ENCODE measurements at places on chromosomes 12 and 14.
A peak's percentile ranks its signal among the peaks of the same experiment; 100 is the strongest.

- no peak for DNase-seq
Measured at GRCh38 chr14:91501951-91502930, 7.9 kb downstream of the PPP4R3A start.

DNA sequence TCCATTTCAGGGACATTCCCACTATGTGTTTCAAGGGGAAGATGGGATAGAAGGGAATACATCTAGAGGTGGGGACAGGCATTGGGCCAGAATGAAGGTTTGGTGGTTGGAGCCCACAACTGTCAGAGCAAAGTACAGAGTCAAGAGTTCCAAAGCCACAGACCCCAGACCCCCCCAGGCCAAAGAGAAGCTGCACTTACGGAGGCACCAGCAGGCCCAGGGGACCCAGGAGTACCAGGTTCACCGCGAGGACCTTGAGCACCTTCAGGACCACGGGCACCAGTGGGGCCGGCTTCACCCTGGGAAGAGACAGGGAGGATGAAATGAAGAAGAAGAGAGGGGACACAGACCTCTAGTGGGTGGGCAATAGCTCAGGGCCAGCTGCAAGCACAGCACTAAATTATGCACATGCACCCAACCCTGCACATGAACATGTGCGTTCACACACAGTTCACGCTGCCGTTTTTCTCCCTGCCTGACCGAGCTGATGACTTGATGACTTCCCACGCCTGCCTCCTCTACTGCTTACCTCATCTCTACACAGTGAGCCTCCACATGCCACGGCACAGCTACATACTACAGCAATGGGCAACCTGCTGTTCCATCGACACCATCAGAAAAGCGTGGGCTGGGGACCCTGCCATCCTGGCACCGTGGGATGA is 16.7 kb downstream of the COL2A1 start:
- DNase-seq, result no peak

DNA sequence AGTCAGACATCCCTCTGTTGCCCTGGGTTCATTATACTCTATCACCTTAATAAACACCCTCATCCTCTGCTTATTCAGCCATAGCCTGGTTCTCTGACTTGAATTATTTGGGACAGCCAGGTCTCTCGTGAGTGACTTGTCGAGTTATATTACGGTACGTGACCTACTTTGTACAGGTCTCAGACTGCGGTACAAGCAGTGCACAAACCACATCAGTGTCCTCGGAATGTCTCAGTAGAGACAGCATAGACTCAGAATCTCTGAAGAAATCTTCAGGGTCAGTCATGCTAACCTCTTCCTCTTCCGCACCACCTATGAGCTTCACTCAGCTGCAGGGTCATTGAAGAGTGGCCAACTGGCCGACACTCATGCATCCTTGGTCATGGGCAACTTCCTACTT is 860.8 kb downstream of the BCL11B start:
- no peak for DNase-seq

GRCh38 chr12:104721039-104721405 is 237.1 kb downstream of the SLC41A2 start:
- no peak for DNase-seq

DNA sequence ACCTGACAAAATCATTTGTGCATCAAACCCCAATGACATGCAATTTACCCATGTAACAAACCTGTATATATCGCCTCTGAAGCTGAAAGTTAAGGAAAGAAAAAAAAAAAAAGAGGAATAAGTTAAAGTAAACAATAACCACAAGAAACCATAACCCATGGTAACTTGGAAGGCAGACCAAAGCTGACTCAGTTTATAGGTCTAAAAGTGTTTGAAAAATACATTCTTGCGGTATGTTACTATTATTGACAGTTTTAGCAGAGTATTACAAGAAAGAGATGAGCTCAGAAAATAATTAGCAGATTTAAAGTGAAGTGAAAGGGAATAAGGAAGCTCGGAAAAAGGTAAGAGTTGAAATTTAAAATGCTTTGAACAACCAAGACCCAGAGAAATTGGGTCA is 34.4 kb upstream of the MGAT4C start:
- no peak for DNase-seq

DNA sequence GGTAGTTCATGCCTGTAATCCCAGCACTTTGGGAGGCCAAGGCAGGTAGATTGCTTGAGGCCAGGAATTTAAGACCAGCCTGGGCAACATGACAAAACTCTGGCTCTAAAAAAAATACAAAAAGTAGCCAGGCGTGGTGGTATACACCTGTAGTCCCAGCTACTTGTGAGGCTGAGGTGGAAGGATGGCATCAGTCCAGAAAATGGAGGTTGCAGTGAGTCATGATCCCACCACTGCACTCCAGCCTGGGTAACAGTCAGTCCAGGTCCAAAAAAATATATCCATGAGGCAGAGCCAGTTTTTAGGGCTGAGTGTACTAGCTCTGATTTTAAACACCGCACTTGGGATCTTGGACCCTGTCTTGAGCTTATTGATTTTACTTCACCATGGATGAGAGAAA is 30.6 kb upstream of the FICD start:
- no peak for DNase-seq

DNA sequence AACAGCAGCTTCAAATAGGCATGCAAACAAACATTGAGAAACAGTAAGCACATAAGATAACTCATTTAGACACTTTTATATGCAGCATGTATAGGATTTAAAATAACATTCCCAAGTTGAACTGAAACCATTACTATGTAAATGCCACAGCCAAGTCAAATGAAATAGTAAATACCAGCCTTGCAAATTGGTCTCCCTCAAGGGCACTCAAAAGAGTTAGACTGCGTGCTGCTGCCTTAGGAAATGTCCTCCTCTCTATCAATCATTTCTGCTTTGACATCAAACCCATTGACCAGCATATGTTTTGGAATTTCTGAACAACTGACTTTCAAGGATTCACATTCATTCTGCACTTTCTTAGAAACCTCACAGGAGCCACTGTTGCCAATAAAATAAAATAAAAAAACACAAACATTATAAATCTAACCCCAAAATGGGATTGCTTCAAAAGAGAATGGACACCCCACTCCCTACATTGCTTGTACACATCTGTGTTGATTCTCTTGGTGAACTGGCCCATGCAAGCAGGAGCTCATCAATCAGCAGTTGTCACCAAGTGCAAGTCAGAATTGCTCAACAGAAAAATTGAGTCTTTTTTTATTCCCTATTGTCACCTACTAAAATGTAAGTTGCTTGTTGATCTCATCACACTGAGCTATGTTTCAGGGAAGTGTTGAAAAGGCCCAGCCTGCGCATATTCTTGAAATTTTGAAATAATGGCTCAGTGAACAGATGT is 256.2 kb downstream of the DAD1 start:
- DNase-seq, result no peak

- no peak for DNase-seq
Measured at GRCh38 chr12:104788840-104789271, 169.2 kb downstream of the SLC41A2 start.

- no peak for DNase-seq
Measured at GRCh38 chr14:75980856-75981255, 939 bp downstream of the TGFB3 start.

DNA sequence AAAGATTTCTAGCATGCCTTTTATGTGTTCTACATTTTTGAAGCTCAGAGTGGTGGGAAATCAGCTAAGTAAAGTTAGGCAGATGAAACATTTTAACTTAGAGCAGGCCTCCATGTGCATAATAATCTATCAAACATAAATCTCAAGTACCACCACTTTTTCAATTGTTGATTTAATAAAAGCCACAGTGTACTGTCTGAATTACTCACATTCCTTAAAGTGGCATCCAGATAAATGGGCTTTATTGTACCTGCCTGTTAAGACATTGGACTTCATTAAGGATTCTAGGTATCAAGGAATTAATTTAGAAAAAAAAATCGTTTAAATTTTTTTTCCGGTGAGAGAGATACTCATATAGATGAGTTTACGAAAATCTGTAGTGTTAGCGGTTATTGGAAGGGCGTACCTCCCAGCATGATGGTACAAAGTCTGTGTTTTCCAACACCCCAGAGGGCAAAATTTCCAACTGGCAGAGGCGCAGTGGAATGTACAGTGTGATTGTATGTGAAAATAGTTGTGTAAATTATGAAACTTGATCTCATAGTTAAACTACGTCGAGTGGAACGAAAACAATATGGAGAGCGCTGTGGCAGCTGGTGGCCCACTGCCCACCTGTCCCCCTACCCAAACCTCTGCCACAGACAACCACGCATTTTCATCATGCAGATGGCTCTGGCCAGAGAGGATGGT is 25.0 kb downstream of the ELK3 start:
- DNase-seq, result no peak

- no peak for DNase-seq
Measured at GRCh38 chr14:101174522-101174838, 271.0 kb upstream of the RTL1 start.

- no peak for DNase-seq
Measured at GRCh38 chr14:100439781-100440180, 116.6 kb downstream of the SLC25A47 start.

GRCh38 chr12:39692258-39692853 is 72.8 kb upstream of the ABCD2 start:
- DNase-seq, result no peak

GRCh38 chr12:81968421-81968820 is 209.3 kb upstream of the PPFIA2 start:
- no peak for DNase-seq

DNA sequence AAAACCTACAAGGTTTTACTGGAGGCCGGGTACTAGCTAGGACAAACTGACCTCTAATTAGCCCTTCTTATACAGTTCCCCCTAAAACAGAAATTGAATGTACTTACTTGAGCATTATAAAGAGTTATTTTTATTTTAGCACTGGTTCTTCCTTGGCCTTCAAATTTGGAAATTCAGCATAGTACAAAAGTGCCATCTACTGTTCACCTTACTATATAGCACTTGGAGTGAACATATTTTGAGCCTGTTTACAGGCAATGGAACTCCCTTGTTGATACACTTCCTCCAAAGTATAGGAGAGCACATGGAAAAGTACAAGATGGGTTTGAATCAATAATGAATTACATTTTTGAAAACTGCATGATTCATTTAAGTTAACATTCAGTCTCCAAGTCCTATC is 3.9 kb upstream of the POC1B start:
- no peak for DNase-seq

DNA sequence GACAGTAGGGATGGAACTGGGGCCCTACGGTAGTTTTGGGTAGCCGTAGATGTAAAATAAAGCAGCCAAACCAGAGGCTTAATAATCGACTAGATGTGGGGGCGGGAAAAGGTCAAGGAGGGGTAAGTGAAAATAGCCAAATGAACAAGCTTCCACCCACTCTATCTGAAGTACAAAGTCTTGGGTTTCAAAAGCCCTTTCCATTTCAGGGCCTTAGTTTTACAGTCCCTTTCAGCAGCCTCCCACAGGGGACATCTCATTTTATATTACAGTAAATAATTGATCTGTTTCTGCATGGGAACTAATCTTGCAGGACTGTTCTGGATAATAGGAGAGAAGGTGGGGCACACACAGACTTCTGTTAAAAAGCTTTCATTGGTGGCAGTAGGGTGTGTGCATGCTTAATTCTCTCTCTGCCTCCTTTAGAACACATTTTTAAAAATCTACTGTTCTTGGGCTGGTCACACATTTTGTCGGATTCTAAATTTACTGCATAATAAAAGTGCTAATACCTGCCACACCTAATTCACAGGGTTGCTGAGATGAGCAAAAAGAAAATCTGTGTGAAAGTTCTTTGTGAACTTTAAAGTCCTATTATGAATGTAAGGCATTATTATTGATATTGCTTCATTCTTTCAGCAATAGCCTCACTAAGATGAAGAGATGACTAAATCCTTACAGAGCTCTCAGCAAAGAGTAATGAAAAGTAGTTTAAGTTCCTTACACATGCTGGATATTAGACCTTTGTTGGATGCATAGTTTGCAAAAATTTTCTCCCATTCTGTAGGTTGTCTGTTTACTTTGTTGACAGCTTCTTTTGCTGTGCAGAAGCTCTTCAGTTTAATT is 104.6 kb downstream of the ITPR2 start:
- peak; percentile 32 for DNase-seq

DNA sequence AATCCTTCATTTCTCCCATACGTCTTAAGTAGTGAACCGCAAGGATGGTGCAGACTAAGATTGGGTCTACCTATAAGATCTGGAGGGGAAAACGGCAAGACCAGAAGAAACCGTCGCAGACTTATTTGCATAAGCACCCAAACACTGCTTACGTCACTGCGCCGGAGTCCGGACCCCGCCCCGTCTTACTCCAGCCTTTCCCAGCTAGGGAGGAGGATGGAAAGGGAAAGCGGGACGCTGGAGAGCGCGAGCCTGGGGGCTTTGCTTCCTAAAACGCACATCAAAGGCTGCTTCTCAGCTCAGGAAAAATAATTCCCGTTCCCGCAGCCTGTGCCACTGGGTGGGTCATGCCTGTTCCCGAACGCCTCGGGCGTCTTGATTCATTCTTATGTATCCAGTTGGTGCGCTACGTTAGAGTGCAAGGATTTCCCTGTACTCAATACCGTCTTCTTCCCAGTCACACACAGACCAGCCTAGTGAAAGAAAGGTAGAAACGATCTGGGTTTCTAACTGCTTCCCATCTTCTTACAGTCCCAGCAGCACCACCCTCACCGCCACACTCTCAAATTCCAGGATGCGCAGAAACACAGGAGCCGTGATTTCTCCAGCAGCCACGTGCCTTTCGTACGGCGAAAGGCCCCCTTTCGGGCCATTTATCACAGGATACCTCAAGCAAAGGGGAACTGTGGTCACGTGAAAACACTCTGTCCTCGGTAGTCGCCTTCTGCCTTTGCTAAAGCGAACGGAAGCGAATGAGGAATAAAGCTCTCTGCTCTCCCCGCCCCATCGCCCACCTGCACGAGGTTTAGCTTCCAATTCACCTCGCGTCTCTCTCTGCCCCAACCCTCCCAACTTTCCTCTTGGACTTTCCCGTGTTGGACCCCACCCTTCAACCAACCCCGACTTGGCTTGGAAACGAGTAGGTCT is 1.1 kb downstream of the SLC6A15 start:
- DNase-seq, result no peak

DNA sequence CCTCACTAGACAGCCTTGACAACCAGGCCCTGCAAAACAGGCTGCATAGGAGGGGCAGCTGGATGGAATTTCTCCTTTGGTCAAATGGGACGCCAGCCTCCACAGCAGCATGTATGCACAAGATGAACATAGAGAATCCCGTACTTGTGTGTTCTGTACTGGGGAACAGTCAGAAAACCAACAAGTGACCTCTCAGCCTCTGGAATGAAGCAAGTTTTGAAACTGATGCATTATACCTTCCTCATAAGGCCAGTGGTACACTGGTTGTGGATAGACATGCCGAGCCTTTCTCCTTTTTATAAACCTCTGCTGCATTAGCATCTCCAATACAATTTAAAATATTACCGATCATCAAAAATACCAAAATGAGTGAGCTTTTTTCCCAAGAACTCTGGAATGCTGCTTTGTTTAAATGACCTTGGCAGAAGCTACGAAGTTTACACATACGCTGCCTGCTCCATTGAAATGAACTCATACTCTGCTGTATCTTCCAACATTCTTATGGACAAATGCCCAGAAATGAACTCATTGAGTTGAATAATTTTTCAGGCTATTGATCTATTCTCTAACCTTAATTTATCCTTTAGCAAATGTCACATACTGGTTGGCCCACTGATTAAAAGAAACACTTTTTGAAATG is 47.6 kb upstream of the FERMT2 start:
- no peak for DNase-seq
